ENCODE measurements at places on chromosomes 6 and 20.

GRCh38 chr6:92710048-92710447, 709.3 kb downstream of the EPHA7 start:
- DNase-seq: no peak

GRCh38 chr6:2558861-2559801, 191.6 kb downstream of the MYLK4 start:
- DNase-seq: no peak

DNA sequence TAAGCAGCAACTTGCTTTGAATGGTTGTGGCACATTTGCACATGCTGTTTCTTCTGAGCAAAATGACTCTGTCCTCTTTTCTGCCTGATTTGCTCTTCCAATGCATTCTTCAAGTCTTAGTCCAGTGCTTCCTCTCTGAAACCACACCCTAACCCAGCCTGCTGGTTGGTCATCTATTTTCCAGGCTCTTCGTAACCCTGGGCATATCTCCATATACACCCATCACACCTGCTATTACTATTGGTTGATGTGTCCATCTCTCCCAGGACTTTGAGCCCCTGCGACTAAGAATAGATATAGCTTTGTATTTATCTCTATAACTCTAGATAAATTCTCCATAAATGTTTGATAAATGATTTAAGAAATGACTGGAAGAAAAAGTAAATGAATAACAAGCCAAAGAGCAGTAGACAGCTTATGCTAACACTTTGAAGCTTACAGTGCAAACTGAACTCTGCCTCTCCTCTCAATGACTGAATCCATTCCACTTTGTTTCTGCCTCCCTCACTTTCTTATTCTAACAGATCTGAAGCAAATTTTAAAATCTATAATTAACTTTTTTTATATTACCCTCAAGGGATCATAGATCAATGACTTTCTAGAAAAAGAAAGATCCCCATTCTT, 59.7 kb upstream of the NT5E start:
- no peak for DNase-seq

DNA sequence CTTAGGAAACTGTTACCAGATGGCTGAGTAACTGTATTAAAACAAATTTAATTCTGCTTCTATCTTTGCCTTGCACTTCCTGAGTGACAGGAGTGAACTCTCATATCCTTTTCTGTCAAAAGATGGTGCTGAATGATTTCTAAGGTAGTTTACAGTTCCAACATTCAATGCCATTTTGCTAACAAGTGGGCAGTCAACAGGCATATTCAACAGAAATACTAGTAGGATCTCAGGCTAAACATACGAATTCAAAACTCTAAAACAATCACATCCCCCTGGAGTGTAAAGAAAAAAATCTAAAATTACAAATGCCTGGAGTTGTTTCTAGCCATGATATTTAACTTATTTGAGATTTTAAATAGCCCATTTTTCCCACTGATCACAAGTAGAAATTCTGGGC, 6.7 kb downstream of the PSMB9 start:
- no peak for DNase-seq

DNA sequence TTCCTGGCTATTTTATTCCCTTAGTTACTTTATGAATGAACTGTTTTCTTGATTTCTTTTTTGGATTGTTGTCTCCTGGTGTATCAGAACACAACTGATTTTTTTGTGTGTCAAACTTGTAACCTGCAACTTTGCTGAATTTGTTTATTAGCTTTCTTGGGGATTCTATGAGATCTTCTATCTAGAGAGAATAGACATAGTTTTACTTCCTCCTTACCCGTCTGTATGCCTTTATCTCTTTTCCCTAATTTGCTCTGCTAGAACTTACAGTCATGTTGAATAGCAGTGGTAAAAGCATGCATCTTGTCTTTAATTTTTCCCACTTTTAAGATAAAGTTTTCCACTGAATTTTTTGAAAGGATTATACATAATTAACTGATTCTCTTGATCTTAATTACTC, 13.2 kb downstream of the RNF146 start:
- DNase-seq: no peak

Measured in stimulated activated naive CD4-positive, alpha-beta T cell (primary cell).